ENCODE measurements at places on chromosomes 16 and 17.

DNA sequence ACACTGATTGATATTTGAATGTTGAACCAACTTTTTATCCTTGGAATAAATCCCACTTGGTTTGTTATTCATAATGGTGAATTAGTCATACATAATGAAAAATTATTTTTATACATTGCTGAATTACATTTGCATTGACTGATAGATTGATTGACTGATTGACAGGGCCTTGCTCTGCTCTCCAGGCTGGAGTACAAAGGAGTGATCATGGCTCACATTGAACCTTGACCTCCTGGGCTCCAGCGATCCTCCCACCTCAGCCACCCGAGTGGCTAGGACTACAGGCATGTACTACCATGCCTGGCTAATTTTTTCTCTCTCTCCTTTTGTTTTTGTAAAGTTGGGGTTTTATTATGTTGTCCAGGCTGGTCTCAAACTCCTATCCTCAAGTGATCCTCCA lies 97.8 kb downstream of the ARHGAP44 start:
- no peak for DNase-seq

DNA sequence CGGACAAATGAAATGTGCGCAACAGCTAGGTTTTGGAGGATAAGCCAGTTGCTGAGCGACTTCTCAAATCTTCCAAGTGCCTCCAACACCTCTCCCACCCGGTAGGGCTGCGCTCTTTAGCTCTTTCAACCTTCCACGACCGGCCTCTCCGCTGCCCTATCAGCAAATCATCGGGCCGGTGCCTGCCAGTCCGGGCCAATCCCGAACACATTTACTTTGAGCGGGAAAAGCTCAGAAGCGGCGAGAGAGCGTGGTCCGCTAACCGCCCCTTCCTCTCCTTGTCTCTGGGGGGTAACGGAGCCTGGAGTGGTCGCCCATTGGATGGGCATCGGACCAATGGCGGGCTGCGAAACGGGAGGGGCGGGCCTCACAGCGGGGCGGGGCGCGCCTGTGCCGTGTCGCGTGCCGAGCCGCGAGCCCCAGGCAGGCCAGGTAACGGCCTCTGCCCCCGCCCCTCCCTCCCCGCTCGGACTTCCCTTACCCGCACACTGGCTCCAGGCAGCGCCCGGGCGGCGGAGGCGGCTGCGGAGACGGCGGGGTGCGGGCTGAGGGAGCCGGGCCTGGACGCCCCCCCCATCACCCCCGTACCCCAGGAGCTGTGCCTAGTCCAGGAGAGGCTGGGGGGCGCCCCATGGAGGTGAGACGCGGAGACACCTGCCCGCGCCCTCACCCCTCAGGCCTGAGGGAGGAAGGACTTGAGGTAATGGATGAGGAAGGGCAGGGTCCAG lies at the start of gene MEIOC:
Gene MEIOC, plus strand, starts transcription at position 486 of the 728 bp plus-strand sequence. Its CDS starts 146 bp downstream, at position 632.
- DNase-seq: peak; percentile 5

DNA sequence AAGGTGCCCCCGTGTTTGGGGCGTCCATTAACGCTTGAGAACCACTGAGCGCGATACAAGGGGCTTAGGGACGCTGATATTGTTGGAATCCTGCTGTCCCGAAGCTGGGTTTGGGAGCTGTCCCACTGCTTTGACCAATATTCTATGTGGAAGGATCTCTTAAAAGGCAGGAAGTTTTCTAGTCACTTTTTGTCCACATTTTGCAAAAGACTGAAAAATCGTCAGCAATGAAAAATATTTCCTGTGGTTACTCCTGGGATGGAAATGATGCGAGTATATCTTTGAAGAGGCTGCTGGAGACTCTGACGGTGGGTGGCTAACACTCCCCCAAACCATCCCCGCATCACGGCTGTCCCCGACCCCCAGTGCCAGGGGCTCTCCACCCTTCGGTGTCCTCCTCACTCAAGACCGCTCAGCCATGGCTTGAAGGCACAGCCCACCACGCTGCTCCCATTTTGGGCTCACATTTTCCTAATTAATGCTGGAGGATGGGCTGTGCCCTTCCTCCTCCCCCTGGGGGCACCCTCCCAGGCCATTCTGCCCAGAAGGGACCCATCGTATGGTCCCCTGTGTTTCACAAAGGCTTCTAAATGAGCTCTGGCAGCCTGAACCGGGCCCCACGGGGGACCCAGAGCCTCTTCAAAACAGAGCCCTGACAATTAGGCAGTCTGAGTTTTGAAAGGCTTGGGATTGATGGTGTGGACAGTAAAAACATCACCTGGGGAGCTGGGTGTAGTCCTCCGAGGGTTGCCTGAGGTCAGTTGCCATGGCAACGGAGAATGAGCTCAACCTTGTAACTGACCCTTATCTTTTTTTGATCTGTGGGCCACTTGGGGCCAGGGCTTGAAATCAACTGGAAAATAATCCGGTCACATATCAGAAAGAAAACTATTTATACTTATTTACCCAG lies 158.6 kb downstream of the C16orf78 start:
- DNase-seq: peak; percentile 13

- DNase-seq: no peak
Observed at GRCh38 chr17:28999206-28999605, 6.6 kb downstream of the SEZ6 start.

- DNase-seq: no peak
Observed at GRCh38 chr16:71258372-71258771, 27.9 kb upstream of the HYDIN start.

- no peak for DNase-seq
Observed at GRCh38 chr17:51590071-51590656, 329.8 kb downstream of the UTP18 start.

DNA sequence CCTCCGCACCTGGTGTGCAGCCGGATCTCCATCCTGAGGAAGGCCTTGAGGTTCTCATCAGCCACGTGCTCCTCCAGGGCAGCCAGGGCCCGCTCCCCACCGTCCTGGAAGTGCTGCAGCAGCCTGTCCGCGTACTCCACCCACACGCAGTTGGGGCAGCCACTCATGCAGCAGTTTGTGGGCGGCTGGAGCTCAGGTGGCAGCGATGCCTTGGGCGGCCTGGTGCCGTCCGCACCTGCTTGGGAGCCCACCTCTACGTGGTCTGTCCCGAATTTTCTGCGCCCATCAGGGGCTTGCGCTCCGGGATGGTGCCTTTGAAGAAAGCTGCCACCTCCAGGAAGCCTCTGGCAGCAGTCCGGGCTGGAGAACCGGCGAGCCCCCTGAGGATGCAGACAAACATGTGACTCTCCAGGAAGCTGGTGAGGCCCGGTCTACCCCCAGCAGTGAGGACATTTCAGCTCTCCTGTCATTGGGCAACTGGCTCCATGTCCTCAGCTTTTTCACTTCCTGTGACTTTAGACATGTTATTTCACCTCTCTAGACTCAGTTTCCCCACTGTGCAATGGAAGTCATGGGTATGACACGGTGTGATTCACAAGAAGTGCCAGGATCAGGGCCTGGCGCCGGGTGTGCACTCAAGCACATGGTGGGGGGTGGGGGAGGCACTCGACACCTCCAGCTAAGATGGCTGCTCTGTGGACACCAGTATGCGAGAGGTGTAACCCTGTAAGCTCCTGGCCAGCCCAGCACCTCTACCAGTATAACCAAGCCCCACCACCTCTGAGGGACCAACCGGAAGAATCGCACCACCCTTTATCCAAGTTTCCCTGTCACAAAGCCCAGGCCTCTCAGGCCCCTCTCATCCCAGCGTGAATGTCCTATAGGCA lies 957 bp downstream of the OXLD1 start:
- peak; percentile 42 for DNase-seq

DNA sequence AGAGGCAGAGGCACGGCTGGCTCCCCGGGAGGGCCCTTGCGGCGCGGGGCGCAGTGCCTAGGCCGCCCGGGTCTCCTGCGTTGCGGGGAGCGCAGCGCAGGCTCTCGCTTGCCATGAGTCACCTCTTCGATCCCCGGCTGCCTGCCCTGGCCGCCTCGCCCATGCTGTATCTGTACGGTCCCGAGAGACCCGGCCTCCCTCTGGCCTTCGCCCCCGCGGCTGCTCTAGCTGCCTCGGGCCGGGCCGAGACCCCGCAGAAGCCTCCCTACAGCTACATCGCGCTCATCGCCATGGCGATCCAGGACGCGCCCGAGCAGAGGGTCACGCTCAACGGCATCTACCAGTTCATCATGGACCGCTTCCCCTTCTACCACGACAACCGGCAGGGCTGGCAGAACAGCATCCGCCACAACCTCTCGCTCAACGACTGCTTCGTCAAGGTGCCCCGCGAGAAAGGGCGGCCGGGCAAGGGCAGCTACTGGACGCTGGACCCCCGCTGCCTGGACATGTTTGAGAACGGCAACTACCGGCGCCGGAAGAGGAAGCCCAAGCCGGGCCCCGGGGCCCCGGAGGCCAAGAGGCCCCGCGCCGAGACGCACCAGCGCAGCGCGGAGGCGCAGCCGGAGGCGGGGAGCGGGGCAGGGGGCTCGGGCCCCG lies 390 bp downstream of the FOXL1 start:
- peak; percentile 86 for DNase-seq

- DNase-seq: peak; percentile 17
Observed at GRCh38 chr17:57649731-57650484, 95.2 kb downstream of the CCDC182 start.

- DNase-seq: peak; percentile 16
Observed at GRCh38 chr16:3170440-3171180, 17.4 kb upstream of the OR1F1 start.

- DNase-seq: no peak
Observed at GRCh38 chr16:66652661-66653360, 43.7 kb downstream of the CMTM4 start.

GRCh38 chr17:2076087-2076984 lies 21.4 kb downstream of the HIC1 start:
- DNase-seq: peak; percentile 21

- DNase-seq: no peak
Observed at GRCh38 chr16:12406158-12406557, 397.5 kb downstream of the CPPED1 start.

GRCh38 chr17:71905376-71906031 lies 215.3 kb upstream of the SOX9 start:
- DNase-seq: no peak

- DNase-seq: no peak
Observed at GRCh38 chr16:84098939-84099338, 17.8 kb downstream of the MBTPS1 start.

DNA sequence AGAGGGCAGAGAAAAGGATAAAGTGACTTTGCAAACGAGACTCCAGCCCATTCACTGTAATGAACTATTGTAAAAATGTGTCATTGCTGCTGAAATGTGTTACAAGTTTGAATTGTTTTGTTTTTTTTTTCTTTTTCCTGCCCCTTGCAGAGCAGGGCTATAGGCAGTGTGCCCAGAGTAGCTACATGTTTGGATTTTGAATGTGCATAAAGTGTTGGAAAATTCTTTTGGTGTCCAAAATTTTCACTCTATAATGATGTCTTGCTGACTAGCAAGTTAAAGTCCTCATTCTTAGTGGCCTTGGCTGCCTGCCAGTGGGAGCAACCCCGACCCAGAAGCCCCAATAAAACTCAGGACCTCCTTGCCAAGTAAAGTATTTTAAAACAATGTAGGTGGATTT lies 66.5 kb downstream of the IGF2BP1 start:
- DNase-seq: peak; percentile 43

- DNase-seq: no peak
Observed at GRCh38 chr16:88078111-88078775, 127.0 kb downstream of the BANP start.

DNA sequence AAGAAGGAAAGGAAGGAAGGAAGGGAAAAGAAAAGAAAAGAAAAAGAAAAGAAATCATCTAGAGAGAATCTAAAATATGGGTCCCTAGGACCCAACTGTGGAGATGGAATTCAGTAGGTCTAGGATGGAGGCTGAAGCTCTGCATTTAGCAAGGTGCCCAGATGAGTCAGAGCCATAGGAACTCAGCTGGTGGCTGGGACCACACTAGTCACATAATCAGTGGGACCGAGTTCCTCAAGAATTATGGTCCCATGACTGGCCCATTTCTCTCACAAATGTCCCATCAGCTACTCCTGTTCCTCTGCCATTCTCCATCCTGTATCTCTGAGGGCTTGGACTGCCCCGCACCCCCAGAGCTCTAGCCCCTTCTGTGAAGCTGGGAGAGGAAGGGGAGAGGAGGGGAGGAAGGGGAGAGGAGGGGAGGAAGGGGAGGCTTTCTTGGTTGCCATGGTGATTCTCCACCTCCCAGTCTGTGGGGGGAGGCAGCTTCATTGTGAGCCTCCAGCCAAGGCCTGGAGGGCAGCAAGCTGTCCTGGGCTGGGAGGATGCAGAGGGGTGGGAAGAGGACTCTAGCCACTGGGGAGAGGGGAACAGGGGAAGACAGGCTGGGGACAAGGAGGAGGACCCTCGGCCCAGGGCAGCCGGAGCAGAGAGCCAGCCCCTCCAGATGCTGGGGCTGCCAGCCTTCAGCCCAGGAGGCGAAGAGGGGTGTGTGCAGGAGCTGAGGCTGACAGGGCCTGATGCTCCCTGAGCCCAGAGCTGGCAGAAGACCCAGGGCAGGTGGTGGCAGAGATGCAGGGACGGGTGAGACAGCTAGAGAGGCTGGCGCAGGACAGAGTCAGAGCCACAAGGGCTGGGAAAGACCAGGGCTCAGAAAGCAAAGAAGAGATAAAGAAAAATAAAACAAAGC lies 37.8 kb upstream of the LHX1 start:
- DNase-seq: no peak

DNA sequence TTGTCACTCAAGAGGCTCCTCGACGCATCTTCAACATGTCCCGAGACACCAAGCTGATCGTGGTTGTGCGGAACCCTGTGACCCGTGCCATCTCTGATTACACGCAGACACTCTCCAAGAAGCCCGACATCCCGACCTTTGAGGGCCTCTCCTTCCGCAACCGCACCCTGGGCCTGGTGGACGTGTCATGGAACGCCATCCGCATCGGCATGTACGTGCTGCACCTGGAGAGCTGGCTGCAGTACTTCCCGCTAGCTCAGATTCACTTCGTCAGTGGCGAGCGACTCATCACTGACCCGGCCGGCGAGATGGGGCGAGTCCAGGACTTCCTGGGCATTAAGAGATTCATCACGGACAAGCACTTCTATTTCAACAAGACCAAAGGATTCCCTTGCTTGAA lies 101.0 kb downstream of the HS3ST2 start:
- no peak for DNase-seq

DNA sequence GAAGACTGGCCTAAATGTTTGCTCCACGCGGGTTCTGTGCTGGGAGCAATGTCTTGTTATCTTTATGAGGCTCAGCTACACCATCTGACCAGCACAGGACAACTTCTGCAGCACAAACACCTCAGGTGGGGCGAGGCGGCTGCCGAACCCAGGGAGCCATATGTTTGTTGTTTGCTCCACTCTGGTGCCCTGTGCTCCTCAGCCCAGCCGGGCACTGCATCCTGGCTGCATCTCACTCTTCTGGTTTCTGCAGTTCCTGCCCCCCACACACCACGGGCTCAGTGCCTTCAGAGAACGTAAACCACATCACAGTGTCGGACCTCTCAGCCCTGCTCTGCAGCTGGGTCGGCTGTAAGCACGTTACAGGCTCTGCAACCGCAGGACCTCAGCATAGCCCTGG lies 32.4 kb downstream of the MXRA7 start:
- DNase-seq: no peak

- DNase-seq: no peak
Observed at GRCh38 chr16:54177862-54178477, 108.6 kb downstream of the IRX3 start.

DNA sequence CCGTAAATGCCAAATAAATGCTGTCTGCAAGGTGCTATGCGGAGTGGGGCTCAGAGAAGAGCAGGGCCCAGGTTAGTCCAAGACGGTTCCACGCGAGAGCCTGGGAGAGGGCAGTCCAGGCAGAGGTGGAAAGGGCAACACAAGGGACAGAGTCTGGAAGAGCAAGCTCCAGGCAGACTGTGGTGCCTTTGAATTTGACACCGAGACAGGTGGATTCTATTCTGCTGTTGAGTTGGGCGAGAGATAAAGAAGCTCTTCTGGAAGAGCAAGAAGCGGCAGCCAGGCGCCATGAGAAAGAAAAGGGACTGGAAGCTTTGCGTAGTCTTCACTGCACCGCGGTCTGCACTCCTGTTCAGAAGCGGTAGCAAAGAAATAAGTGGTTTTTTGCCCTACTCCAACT lies 55.6 kb downstream of the CYTH1 start:
- no peak for DNase-seq

Data from cardiac fibroblast (primary cell).